CD4-positive, CD25-positive, alpha-beta regulatory T cell (primary cell): ENCODE measurements at places on chromosomes 6 and 20.

- DNase-seq: no peak
These were observed 71.6 kb upstream of the MAP3K7 start for GRCh38 chr6:90658497-90658896.

DNA sequence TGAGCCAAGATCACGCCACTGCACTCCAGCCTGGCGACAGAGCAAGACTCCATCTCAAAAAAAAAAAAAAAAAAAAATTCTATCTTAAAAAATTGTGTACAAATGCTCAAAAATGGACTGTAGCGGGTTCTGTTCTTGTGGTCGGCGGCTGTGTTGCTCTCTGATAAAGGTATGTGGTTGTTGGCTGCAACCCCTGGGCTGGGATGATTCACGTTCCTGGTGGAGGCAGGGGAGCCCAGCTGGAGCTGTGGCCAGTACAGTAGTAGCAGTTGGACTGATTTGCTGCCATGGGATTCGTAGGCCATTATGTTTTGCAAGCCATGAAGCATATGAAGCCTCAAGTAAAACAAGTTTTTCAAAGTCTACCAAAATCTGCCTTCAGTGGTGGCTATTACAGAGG lies 22.3 kb downstream of the MDN1 start:
- no peak for DNase-seq

DNA sequence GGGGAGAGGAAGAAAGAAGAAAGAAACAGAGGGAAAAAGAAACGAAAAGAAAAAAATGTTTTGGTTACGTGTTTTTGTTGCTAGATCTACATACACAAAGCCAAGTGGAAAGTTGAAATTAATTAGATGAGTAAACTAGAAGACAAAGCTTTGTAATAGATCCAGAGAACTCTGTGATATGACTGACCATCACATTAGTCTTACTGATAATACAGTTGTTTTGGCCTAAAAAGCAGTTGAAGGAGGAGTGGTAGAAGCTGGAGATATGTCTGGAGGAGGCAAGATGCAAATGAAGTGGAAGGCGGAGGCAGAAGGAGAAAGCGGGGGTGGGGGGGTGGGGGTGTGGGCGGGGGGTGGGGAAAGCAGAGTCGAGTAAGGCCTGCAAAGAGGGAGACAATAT lies 500.1 kb upstream of the ID4 start:
- no peak for DNase-seq

DNA sequence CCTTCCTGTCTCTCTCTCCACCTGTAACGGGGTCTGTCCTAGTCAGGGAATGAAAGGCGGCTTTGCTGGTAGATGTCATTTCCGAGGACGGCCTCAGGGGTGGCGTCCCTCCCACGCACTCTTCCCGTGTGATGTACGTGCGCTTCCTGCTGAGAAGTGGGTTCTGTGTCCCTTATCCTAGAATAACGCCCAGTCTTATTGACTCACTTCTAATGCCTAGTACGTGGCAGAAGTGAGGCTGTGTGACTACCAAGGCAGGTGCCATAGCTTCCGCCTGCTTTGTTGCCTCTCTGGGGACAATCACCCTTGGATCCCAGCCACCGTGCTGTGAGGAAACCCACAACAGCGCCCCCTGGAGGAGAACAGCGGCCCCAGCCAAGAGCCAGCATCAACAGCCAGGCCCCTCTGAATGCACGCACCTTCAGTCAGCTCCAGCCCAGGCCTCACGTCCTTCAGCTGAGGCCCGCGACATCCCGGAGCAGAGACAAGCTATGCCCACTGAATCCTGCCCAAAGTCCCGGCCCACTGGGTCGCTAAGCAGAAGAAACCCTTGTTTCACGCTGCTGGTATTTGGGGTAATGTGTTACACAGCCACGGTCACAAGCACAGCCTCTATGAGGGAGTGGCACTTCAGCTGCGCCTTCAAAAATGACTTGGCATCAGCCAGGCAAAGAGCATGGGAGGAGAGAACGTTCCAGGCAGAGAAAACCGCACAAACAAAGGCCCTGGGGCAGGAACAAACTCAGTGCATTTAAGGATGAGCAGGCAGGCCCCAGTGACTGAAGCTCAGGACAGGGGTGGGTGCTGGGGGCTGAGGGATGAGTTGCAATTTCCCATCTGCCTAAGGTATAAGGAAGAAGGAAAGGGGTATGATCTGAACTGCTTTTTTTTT lies 224.2 kb downstream of the NFATC2 start:
- DNase-seq: no peak

DNA sequence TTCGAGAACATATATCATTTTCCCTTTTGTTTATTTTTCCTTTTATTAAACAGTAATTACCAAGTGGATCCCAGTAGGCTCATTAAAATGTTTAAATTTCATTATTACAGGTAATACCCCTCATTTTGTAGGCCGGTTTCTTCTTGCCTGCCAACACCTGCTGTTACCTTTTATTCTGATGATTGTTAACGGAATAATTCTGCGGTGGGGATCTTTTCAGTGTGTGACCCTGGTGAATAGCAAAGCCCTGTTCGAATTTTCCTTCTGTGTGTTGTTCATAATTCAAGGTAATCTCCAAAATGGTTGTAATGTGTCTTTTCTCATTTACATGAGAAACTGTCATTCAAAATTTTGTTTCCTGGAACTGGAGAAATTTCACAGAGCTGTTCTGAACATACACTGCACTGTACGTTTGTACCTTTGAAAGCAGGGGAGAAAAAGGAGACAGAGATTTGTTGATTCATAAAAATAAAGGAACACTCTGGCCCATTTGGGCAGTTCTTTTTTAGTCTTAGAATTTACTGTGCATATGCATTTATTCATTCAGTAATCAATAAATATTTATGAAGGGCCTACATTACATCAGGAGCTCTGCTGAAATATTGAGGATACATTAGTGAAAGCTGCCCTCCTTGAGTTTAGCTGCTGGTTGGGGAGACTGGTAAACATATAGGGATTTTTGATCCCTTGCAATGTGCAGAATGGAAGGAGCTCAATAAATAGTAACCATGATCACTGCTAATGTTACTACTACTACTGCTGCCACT lies 502.0 kb downstream of the QKI start:
- no peak for DNase-seq

- no peak for DNase-seq
These were observed 58.8 kb upstream of the BTN3A2 start for GRCh38 chr6:26306232-26306631.

GRCh38 chr6:53536561-53536960 lies 8.3 kb downstream of the GCLC start:
- no peak for DNase-seq

DNA sequence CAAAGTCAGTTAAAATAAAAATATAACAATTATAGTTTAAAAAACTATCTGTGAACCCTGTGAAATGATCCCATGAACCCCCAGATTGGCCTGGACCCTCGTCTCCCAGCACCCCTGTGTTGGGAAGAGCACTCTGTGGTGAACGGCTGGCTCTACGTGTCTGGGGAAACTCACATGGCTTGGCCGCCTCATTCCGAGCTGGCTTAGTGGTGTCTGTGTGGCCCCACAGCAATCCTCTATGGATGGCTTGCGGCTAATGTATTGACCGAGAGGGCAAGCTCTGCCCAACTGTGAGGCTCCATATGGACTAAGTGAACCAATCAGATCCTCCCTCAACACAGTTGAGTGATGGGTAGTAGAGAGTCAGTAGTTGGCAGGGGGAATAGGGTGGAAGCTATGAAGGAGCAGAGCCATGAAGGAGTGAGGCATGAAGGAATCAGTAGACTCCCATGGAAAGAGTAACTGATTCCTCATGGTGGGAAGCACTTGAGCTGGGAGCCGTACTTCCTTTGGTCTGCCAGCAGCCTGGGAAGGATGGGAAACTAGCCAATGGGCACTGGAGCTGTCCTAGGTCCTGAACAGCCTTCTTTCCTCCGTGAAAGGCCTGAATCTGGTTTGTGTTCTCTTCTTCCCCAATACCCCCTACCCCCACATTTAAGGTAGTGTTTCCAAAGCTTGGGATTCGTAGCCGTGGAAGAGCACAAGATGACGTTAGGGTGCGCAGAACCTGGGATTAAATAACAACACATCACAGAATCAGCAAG lies 21.6 kb upstream of the ZNF831 start:
- DNase-seq: no peak

DNA sequence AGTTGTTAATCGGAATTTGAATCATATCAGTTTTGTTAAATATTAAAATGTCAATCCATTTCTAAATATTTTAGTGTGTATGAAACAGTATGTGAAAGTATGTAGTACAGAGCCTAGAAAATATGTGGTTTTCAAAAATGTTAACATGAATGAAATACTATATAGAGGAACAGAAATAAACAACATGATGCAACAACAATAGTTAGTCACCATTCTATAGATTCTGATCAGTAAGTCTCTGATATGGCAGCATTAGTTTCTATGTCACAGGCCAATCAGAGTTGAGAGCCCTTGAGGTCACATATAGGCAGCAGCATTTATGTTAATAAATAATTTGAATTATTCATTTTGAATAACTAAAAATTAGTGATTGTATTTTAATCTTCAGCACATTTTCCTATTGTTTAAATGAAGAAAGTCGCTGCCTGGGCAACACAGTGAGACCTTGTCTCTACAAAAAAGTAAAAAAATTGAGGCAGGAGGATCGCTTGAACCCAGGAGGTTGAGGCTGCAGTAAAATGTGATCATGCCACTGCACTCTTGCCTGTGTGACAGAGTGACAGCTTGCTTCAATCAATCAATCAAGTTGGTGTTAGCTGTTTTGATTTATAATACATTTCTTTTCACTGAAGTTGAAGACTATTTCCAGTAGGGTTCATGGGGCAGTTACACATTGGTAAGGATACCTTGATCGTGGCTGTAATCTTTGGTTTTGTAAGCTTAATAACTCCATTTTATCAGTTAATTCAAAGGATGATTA lies 11.5 kb upstream of the MAP3K7 start:
- DNase-seq: no peak

DNA sequence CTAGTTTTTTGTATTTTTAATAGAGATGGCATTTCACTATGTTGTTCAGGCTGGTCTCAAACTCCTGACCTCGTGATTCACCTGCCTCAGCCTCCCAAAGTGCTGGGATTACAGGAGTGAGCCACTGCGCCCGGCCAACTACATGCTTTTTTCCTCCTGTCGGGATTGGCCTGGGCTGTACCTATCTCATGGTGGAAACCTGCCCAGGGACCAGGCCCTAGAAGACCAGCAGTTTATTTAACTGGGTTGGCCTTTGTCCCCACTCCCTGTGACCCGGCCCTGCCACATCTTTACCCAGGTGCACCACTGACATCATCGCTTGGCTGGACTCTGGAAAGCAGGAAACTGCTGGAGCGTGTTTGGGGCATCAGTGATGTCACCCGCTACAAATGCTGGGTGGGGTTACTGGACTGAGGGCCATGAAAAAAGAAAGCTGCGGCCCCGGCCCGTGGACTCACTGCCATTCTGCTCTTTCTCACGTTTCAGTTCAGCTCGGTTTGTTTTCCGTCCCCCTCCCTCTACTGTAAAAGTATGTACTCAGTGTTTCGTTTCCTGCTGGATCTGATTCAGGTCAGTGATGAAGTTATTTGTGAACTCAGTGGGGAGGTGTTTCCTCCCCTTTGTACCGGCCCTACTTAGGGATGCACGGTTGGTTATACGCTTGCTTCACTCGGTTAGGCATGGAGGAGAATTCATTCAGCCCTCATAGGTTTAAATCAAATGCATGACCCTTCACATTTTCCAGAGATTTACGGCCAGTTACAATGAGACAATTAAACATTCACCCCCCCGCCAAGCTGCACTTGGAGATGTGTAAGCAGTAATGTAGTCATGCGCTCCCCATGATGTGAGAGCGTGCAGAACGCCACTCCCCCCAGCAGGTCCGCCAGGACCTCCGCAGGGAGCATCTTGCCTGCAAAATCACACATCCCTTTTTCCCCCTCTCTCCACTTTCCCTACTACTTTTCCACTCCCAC lies 179.3 kb downstream of the MTHFD1L start:
- no peak for DNase-seq

- no peak for DNase-seq
These were observed 46.6 kb downstream of the VTA1 start for GRCh38 chr6:142193621-142194020.

- no peak for DNase-seq
These were observed 30.5 kb upstream of the RHAG start for GRCh38 chr6:49666930-49667757.

- peak; percentile 40 for DNase-seq
These were observed 173.4 kb downstream of the PLCB1 start for GRCh38 chr20:8305449-8305978.

DNA sequence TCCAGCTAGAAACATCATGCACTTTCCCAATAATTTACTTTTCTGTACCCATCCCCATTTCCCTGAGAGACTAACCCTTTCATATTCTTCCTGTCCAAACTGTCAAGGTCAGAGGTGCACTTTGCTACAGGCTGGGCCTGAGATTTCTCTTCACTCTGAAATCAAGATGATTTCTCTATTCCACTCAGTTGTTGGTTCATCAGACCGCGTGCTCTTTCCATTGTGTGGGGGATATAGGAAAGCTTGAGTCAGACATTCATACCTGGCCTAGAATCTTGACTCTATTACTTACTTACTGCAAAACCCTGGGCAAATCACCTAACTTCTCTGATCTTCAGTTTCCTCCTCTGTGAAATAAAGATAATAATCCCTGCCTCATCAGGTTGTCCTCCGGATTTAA lies 4.7 kb upstream of the ZDHHC14 start:
- DNase-seq: no peak

DNA sequence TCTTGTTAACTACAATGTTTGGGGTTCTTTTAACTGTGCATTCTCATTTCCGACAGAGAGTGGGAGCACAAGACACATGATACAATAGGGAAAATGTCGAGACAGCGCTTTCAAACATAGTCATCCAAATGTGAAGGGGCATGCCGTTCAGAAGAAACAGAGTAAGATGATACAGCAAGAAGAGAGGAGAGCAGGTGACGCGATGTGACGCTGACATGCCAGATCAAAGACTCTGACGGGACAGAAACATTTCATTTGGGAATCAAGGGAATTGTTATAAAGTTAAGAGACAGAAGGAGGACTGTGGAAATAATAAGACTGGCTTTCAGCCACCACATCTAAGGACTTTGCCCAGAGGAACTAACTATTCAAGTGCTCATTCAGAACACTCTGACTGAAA lies 117.4 kb downstream of the FAXC start:
- no peak for DNase-seq

DNA sequence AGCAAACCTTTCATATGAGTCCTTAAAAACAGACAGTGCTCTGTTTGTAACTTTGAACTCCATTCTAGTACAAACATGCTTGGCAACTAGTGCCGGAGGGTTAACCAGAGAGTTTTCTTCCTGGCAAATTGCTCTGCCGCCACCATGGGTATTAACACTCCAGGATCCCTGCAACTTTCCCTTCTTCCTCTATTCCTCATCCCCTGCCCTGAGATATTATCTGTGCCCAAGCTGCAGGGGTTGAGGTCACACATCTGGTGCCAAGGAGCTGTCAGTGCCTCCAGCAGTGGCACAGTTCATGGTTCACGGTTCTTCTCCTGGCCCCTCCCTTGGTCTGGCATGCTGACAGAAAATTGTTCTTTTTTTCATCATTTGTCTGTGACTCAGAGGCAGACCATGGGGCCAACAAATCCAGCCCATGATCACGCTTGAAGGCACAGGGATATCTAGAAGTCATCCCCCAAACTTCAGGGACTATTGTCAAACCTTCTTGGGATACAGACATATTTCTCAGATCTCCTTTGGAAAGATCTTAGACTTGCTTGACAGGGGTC lies 77.5 kb downstream of the ATXN1 start:
- no peak for DNase-seq
